ENCODE measurements at places on chromosomes 16 and 17.

- peak; percentile 54 for DNase-seq
These were observed 550 bp upstream of the RNF213 start for GRCh38 chr17:80260069-80260535.

- DNase-seq, result no peak
These were observed 44.9 kb upstream of the PIK3R6 start for GRCh38 chr17:8912084-8912981.

- DNase-seq, result no peak
These were observed 553.3 kb upstream of the CDH11 start for GRCh38 chr16:65675161-65675560.

GRCh38 chr17:78641243-78641642 is 64.0 kb upstream of the DNAH17 start:
- no peak for DNase-seq

DNA sequence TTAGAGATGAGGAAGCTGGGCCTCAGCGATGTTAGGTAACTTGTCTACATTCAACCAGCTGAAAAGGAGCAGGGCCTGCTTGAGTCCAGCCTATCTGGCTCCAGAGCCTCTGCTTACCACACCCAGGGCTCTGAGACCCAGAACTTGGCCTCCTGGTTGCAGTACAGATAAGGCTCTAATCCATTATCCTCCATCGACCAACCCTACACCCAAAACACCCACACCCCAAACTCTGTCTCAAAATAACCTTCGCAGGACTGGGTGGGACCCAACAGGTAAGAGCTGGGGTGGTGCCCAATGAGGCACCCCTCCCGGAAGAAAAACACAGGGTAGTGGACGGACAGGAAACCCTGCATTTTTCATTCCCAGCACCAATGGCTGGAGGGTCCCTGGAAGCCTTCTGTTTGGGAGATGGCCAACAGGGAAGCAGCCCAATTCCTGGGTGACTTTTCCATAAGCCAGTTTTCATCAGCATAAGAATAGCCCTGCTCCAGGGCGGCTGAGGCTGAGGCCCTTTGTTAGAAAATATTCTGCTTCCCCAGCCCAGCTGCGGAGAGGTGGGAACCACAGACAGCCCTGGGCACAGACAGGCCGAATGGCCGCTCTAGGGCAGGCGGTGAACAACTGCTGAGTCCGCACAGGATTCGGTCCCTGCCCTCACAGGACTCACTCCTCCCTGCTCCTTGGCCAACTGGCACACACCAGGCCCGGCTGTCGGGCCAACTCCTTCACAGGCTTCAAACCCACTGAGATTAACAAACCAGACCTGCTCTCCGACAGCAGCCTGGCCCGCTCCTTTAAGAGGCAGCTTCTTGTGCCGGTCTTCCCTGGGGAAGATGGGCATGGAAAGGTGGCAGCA is 9.8 kb downstream of the SMIM5 start:
- no peak for DNase-seq

GRCh38 chr17:47855737-47856136 is 4.8 kb upstream of the SP6 start:
- no peak for DNase-seq

DNA sequence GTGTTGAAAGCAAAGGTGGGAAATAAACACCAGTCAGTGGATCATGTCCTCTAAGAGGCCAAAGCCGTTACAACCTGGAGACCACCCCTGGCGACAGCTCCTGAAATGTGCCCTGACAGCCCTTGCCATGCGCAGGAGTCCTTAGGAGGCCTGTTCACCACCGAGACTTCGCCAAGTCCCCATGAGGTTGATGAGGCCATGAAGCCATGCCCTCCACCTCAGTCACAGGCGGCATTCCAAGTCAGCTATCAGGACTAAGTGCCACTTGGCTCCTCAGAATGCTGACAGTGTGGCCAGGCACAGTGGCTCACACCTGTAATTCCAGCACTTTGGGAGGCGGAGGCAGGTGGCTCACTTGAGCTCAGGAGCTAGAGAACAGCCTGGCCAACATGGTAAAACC is 27.1 kb downstream of the ADAM11 start:
- no peak for DNase-seq

GRCh38 chr17:835263-835662 is 53.1 kb downstream of the MRM3 start:
- no peak for DNase-seq

Measured in activated CD4-positive, CD25-positive, alpha-beta regulatory T cell treated with anti-CD3 and anti-CD28 coated beads, Interleukin-2, amount 50 U/mL, for 16 hours (primary cell).